ENCODE measurements at places on chromosomes 4 and X.

- DNase-seq: no peak
Measured at GRCh38 chr4:2075987-2076907, 17.1 kb downstream of the NAT8L start.

- no peak for DNase-seq
Measured at GRCh38 chrX:68758671-68759070, 70.2 kb upstream of the EFNB1 start.

DNA sequence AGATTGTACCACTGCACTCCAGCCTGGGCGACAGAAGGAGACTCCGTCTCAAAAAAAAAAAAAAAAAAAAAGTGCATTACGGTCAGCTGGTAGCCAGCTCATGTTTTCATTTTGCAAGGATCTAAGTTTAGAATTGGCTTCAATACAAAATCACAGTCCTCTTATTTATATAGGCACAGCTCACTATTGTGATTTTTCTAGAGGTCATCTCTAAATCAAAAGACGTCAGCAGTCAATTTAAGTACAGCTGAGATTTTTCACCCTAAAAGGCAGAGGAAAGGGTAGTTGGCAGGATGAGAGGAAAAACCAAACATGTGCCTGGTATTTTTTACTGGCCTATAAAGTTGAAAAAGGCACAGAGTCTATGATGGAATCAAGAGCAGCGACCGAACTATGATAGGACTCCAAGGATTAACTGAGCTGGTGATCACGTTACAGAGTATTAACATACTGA, 30.8 kb downstream of the ASB5 start:
- no peak for DNase-seq

GRCh38 chrX:129512409-129512808, 10.9 kb downstream of the SMARCA1 start:
- DNase-seq: no peak

DNA sequence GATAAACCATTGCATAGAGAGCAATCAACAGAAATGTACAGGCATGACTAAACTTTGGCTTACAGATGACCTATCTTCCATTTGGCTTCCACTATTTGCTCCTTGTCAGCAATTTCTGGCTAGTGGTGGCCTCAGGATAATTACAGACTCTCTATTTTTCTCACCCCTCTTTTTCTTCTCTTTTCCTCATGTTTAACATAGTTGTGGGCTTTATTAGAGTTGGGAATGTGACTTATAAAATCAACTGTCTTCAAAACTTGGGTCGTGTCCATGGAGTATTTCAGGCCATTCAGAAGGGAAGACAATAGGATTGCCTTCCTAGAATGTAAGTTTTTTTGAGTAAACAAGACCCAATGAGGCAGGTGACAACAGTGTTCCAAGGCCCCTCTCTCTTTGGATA, 236.2 kb downstream of the FRAS1 start:
- DNase-seq: no peak
